ENCODE measurements at places on chromosomes 4 and X.

- peak; percentile 44 for DNase-seq
Measured at GRCh38 chrX:35890699-35891098, 28.8 kb upstream of the CFAP47 start.

GRCh38 chrX:101958139-101958538 is 26.3 kb upstream of the ZMAT1 start:
- no peak for DNase-seq

- no peak for DNase-seq
Measured at GRCh38 chrX:48043056-48043455, 28.4 kb downstream of the ZNF630 start.

DNA sequence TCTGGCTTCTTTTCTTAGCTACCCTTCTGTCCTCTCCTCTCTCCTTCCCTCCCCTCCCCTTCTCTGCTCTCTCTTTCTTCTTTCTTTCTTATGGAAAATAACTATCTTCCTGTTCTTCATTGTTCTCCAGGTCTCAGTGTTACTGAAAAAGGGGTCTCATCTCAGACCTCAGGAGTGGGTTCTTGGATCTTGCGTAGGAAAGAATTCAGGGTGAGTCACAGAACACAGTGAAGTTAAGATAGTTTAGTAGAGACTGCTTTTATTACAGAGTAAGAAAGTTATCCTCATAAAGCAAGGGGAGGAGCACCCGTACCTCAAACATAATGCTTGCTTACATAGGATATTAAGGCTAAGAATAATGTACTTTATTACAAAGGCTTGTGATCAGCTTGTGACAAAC is 31.8 kb upstream of the CWH43 start:
- DNase-seq = no peak

- DNase-seq = no peak
Measured at GRCh38 chr4:121943941-121944340, 7.9 kb downstream of the TRPC3 start.

DNA sequence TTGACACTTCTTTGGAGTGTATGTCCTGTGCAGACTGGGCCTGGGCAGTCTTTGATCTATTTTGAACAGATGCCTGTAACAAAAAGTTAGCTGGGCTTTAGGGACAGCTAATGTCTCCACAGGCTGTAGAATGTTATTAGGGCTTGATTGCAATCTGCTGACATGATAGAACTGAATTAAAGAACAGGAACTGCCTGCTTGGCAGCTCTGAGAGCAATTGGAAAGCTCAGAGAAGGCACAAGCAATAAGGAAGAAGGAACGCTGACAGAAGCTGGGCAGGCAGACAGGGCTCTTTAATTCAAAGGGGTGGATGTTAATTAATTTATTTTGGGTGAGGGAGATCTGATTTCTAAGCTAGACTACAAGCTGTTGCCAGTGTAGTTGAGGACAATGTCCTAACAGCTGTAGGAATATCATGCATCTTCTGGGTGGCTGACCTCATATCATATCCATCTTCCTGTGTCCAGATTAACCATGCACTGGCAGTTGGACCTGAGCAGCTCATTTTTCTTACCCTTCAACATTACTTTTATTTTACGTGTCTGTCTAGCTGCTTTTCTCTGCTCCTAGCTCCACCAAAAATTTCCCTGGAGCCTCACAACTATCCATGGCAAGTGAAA is 20.7 kb upstream of the GRXCR1 start:
- no peak for DNase-seq

DNA sequence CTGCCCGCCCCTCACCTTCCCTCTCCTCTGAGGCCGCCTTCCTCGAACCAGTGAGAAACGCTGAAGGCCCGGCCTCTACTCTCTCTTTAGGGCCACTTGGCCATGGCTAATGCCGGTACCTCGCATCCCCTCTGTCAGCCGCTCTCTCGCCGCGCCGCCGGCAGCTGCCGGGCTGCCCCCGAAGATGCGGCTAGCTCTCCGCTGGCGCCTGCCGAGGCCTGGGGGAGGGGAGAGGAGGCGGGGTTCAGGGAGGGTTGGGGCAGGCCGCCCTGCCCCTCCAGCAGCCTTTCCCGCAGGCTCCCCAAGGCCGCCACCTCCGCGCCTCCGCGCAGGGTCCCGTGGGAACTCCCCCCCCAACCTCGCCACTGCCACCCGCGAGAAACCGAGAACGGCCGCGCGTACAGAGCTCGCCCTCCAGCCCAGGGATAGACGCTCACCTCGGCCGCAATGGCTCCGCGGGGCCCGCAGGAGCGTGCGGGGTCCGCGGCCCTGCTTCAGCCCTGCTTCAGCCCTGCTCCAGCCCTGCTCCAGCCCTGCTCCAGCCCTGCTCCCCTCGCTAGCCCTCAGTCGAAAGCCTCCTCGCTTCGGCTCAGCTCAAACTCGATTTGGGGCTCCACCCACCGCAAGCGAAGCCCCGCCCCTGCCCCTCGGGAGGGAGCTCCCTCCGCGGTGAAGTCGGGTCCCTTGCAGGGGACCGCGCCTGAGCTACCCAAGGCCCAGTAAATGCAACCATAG is at the start of gene HUWE1:
TSS of gene HUWE1 (minus strand) at position 569 of the 735 bp plus-strand sequence. CDS start 32,612 bp downstream, outside the sequence.
- peak; percentile 90 for DNase-seq

DNA sequence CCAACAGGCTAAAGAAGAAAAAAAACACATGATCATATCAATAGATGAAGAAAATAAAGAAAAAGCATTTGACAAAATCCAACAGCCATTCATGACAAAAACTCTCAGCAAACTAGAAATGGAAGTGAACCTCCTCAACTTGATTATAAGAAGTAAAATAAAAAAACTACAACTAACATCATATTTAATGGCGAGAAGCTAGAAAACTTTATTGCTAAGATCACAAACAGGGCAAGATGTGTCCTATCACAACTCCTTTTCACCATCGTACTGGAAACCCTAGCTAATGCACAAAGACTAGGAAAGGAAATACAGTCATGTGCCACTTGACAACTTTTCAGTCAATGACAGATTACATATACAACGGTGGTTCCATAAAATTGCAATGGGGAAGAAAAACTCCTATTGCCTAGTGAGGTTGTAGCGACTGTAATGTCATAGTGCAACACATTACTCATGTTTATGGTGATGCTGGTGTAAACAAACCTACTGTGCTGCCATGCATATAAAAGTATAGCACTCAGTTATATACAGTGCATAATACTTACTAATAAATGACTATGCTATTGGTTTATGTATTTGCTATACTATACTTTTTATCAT is 12.1 kb upstream of the MANBA start:
- no peak for DNase-seq

DNA sequence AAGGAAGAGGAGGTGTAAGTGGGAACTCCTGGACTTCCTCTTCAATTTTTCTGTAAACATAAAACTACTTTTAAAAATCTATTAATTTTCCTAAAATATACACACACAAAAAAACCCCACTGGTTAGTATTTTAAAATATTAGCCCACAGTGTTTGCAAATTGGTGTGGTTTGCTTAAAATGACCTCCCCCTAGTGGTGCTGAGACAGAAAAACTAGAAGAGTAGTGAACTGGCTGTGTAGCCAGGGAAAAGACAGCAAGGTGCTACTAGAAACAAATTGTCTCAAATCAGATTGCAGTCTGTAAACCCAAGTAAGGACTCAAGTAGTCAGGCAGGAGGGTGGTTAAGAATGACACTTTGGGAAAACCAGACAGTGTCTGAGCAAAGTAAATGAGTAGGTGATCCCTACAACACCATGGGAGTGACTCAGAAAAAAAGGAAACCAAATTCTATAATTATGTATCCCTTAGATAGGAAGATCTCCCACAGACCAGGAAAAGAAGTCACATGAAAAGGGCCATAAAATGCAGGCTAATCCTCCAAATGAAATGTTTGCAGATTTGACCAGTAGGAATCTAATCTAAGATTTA is 26.0 kb downstream of the AMTN start:
- no peak for DNase-seq

DNA sequence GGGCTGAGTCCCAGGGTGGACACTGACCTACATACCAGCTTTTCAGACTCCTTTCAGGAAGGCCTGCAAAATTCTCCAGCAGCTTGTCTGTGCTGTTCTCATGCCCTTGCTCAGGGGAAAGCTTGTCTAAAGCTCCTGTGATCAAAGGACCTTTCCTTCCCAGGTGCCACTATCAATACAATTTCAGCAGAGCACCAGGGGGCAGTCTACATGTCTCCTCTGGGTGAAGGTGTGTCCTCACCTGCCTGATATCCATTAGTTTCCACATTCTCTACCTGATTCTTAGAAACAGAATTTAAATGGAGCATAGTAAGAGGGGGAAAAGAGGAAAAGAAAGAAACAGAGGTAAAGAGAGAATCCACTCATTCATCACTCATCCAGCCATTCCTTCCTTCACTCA is 114.2 kb downstream of the PPARGC1A start:
- no peak for DNase-seq

- no peak for DNase-seq
Measured at GRCh38 chrX:13747836-13748235, 13.3 kb downstream of the OFD1 start.

DNA sequence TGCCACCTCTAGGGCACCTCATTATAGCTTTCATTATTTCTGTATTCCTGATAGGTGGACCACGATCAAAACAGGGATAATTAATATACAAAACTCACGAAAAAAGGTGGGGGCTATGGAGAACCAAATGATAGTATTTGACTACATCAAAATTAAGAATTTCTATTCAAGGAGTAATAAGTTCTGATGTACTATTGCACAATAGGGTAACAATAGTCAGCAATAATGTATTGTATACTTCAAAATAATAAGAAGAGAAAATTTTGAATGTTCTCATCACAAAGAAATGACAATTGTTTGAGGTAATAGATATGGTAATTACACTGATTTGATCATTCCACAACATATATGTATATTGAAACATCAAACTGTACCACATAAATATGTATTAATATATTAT is 327.3 kb upstream of the TRAM1L1 start:
- DNase-seq = no peak

DNA sequence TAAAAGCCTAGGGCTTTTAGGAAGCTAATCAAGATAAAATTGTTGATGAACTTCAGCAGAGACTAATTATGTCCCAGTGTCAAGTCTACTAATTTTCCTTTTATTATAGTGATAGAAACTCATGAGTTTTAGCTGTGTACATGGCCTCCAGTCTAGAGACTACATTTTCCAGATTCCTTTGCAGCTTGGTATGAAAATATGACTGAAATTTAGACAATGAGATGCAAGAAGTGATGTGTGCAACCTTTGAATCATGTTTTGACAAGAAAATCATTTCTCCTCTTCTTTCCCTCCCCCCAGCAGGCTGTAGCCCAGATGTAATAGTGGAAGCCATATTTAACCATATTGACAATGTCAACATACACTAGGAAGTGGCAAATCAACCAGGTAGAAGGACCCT is 30.3 kb upstream of the IL13RA2 start:
- no peak for DNase-seq

GRCh38 chr4:74969507-74970474 is 36.9 kb downstream of the PARM1 start:
- no peak for DNase-seq

- DNase-seq = no peak
Measured at GRCh38 chr4:72846280-72847111, 223.0 kb downstream of the COX18 start.

DNA sequence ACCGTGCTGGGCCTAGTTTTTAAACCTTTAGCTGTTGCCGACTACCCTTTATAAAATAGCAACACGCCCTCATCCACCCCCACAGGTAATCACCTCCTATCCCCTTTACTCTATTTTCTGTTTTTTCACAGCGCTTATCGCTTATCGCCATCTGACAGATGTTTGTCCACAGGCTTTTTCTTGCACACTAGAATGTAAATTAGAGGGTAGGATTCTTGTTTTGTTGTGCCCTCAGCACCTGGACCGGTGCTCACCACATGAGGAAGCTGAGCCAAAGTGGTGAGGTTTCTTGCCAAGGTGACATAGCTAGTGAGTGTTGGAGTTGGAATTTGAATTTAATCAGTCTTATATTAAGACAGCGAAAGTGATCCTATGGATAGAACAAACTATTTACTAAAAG is 2.9 kb upstream of the RBBP7 start:
- DNase-seq = no peak

DNA sequence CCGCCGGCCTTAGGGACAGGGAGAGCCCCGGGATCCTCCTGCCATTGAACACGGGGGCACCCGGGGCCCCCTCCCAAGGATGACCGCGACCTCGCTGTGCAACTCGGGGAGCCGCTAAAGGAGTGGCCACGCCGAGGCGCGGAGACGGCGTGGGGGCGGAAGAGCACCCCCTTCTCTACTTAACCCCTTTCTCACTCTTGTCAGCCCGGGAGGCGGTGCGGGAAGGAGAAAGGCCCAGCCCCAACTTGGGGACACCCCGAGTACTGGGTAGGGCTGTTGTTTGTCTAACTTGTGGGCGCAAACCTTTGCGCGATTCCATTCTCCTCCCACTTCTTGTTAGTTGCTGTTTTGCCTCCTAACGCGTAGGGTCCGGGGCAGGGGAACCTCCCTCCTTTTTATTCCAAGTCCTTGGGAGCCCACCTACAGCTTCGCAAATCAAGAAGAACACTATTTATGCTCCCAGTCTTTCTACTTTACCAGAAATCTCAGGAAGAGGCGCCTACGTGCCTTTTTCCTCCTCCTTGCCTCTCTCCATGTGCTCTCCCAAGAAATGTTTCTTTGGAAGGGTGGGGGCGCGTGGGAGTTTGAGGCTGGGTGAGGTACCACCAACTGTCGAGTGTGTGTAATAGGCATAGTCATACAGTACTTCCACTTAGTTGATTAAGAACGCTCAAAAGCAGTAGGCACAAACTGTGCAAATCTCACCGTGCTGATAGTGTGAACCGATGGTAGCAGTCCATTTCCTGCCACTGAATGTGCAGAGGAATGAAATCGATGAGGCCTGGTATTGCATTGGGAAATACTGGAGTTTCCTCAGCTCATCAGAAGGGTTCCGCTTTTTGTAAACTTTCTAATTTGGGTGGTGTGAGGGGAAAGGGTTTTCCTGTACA is 813 bp downstream of the DIAPH2 start:
- peak; percentile 74 for DNase-seq

DNA sequence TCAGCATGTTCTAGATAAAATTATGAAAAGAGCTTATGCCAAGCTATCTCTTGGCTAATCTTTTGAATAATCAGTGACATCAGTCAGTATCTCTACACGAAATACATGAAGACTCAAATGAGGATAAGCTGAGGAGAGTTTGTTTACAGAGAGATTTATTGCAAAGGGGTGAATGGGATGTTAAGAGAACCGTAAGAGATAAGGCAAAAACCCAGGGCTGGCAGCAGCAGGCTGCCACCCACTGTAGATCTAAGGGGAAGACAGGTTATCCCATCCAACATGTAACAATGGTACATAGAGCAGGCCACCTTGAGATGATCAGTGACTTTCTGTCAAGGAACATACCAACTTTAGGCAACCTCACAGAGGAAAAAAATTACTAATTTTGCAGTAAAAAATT is 432.1 kb upstream of the NR3C2 start:
- no peak for DNase-seq

GRCh38 chrX:155028129-155028528 is 1.5 kb downstream of the FUNDC2 start:
- DNase-seq = no peak

DNA sequence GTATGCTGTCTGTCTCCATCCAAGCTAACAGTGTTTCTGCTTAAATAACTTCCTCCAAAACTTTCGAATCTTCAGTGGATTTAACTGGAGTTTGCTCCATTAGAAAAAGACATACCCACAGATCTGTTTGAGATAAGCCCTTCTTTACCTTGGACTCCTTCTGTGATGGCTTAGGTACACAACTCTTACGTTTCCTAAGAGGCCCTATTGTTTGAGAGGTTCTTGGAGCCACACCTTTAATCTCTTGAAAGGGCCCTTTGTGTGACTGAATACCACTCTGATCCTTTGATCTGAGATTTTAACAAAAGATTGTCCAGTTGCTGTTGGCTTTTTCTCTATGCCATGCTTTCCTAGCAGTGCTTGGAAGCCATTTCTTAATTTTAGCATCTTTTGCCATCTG is 92.5 kb downstream of the AKAP4 start:
- no peak for DNase-seq

Measured in upper lobe of right lung (tissue), 1 donor.